CD14-positive monocyte (primary cell): ENCODE measurements at places on chromosomes 5 and 9.

GRCh38 chr5:74618106-74618505, 22.4 kb downstream of the ENC1 start:
- DNase-seq = no peak

GRCh38 chr9:27404661-27405060, 107.7 kb upstream of the EQTN start:
- DNase-seq = no peak

DNA sequence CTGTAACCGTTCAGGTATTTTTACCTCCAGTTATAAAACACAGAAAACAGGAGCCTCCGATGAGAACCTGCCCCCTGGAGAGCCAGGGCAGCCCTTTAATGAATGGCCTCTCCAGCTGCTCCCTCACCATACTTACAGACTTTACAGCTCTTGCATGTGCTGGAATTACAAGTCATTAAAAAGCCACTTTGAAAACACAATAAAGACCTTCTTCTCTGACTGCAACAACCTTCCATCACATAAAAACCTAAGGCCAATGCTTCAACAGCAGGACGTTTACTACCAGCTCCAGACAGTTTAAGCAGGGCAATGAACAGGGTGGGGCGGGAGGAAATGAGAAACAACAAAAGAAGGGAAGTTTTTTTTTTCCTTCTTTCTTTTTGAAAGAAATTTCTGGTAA, 213.8 kb downstream of the MLLT3 start:
- no peak for DNase-seq

DNA sequence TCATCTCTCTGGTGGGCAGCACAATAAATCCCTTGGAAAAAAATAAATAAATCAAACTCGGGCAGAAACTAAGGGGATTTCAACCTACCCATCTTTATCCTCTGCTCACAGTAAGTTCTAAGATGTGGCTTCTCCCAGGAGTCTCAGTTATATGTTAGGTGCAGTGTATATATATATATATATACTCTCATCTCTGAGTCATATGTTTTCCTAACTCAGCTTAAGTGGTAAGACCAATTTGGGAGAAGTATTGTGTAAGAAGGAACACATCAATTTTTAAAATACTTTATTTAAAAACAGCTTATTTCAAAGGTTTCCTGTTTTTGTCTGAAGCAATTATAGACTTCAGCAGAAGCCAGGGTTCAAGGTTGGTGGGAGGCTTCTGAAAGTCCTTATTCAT, 20.3 kb upstream of the OSMR start:
- no peak for DNase-seq

DNA sequence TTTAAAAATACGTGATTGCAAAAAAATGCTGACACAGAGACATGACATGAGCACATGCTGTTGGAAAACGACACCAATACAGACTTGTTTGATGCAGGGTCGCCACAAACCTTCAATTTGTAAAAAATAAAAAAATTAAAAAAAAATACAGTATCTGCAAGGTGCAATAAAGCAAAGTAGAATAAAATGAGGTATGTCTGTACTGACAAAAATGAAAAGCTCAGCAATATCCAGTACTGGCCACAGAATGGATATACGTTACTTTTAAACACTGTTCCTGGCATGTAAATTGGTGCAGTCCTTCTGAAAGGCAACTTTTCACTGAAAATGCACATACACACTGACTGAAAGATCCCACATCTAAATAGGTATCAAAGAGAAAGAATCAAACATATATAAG, 27.1 kb upstream of the C9orf40 start:
- DNase-seq = no peak

DNA sequence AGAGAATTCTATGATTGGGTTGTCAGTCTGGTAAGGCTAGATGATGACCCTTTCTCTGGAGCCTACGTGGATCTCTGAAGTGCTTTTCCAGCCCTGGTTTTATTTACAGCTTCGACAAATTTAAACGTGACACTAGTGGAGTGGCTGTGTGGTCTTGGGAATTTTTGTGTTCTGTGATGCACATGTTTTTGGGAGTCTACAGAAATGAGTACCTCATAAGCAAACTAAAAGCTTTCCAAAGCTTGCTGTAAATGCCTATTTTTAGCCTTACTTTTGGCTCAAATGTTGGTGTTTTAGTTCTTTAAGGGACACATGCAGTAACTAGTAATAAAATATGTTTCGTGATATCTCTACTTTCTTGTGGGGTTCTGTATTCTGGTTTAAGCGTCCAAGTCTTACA, 3.3 kb downstream of the LARP1 start:
- no peak for DNase-seq

- DNase-seq = no peak
These were observed 29.4 kb upstream of the GDNF start for GRCh38 chr5:37869216-37869615.

DNA sequence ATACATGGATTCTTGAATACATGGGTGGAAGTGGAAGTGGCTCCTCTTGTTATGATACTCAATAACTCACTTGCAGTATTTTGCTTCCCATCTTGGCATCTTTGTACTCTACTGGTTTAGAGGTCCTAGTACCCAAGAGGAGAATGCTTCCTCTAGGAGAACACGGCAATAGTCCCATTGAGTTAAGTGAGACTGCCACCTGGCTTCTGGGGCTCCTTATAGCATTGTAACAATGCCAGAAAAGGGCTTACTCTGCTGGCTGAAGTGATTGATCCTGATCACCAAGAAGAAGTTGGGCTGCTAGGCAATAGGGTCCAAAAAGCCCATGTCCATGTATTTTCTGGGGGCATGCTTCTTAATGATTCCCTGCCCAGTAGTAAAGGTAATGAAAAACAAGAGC, 627.6 kb upstream of the SGCD start:
- DNase-seq = no peak

DNA sequence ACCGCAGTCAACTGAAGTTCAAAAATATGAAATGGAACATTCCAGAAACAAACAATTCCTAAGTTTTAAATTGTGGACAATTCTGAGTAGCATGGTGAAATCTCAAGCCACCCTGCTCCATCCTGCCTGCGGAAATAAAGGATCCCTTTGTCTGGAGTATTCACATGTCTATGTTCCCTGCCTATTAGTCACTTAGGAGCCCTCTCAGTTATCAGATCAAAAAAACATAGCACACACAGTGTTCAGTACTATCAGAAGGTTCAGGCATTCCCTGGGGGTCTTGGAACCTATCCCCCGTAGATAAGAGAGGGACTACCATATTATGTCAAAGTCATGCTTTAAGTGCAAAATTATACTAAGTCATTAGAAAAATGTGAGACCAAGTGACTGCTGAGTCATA, 300.8 kb downstream of the SEMA5A start:
- DNase-seq = no peak
